ENCODE measurements at places on chromosomes 7 and 10.

DNA sequence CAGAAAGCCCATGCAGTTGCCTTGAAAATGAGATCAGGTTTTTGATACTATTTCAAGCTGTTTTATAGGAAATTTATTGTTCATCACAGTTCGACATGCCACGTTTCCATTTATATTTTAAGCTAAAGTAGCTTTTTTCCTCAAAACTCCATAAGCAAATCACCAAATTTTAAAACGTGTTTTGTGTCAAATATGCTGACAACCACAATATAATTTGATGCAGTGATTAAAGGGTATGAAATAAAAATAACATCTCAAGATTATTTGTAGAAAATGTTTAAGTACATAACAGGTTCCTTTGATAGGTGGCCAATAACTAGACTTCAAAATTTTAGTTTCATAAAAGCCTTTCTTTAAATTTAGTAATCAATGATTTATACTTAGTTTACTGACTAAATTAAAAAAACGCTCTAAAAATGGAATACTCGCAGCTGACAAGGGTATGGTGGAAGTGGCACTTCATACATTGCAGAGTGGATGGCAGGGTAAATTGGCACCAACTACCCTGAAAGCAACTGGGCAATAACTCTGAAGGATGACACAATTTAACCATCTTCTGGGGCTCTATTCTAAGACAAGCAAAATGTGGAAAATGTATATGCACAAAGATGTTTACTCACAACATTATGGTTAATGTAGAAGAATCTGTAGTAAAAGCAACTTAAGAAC lies 481.6 kb downstream of the TNS3 start:
- no peak for DNase-seq

DNA sequence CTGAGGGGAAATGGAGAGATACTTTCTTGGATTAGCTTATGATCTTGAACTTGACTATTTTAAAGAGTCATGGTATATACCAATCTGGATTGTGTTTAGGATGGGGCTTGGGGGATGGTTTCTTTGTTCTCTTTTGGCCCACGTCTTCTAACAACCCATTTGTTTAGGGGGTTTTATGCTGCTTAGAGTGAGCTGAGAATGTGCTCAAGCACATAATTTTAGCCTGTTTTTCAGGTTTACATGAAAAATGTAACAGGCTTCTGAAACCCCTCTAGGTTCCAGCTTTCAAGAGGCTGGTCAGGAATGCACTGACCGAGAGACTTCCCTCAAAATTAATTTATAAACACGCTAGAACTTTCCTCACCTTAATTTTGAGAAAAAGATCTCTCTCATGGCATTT lies 94.3 kb downstream of the AUTS2 start:
- DNase-seq: no peak

GRCh38 chr7:26388256-26388655 lies 96.6 kb downstream of the SNX10 start:
- DNase-seq: no peak

DNA sequence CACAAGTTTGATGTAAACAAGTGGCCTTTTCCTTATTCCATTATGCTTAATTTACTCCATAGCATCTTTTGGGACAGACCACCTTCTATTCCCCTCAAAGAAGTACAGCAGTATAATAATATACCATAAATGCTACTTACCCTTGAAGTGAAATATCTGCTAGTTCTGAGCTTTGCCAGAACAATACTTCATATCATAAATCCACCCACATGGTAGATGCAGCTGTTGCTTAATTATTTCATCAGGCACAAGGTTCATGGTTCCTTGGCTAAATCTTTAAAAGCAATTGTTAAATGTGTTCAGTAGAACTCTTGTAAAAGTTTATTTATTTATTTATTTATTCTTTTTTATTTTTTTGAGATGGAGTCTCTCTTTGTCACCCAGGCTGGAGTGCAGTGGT lies 32.9 kb downstream of the CSTF2T start:
- no peak for DNase-seq

- no peak for DNase-seq
Observed at GRCh38 chr7:479115-479947, 40.3 kb downstream of the PDGFA start.

DNA sequence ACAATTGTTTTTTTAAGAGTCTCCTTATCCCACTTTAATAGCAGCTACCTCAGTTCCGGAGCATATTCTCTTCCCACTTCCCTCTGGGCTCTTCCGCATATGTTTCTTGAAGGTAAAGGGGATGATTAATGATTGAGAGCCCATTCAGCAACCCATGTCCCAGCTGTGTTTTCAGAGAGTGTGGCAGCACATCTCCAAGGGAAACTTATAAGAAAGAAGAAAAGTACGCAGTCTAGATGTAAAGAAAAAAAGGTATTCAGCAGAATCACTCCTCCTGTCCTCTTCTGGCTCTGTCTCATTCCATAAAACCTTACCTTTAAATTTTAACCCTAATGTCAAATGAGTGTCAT lies 9.7 kb upstream of the ANKRD7 start:
- DNase-seq: no peak

GRCh38 chr7:107359520-107360316 lies 110.1 kb upstream of the GPR22 start:
- DNase-seq: no peak

DNA sequence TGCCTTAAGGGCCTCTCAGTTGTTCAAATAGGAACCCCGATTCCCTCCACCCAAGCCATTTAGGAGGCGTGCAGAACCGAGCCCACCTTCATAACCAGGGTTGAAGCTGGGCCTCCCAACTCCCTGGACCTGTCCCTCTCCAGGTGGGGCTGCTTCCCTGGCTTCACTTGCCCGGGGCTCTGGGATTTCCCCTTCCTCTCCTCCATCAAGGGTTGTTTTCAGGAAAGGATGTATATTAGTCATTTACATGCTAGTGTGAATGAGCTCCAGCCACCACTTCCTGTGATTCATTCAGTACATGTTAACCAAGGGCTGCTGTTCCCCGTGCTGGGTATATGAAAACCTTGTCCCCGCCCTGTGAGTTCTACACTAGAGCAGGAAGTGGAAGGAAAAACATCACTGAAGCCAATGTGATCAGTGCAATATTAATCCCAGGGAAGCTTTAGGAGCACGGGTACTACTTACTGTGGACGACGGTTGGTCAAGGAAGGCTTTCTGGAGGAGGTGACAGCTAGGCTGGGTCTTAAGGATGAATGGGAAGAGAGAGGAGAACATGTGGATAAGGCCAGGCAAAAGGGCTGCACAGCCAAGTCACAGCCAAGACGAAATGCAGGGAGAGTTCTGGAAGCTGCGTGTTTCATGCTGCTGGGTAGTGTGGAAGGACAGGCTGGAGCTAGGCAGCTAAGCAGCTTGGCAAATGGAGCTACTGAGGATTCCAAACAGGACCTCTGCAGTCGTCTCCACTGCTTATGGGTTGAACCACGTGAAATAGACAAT lies 150.1 kb upstream of the SHH start:
- DNase-seq: no peak

- DNase-seq: no peak
Observed at GRCh38 chr7:144670218-144670617, 165.6 kb downstream of the TPK1 start.

- no peak for DNase-seq
Observed at GRCh38 chr7:32639122-32639521, 143.8 kb downstream of the AVL9 start.

GRCh38 chr10:70461397-70462348 lies 16.9 kb upstream of the PALD1 start:
- peak; percentile 86 for DNase-seq

Data from right cardiac atrium (tissue), 5 donors.